Nephron progenitor cell (in vitro differentiated cells): ENCODE measurements at places on chromosomes 1 and 21.
A peak's percentile ranks its signal among the peaks of the same experiment; 100 is the strongest.

DNA sequence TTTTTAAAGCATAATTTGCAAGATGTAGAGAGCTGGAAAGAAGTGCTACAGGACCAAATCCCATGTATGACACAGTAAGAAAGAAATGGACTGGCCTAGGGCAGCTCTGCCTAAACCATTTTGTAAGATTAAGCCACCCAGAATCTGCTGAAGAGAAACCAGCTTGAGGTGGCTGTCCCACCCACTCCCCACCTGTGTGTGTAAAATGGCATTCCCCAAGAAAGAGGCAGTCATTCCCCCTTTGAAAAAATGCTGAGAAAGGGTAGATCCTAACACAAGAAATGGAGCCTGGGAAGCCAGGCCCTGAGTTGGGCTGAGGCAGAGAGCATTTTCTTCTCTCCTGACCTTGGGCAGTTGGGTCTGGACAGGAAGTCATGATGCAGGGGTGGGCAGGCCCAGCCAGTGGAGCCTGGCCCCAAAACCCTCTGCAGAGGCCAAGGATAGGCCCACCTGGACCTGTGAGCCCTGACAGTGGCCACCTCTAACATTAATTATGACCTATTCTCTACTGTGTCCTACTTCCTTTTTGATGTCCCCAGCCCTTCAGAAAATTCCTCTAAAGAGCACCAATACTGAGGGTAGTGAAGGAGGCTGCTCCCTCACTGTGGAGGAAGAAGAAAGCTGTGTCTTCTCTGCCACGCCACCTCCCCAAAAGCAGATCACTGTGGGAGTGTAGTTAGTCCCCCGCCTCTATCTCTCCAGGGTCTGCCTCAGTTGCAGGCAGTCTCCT, 94.0 kb downstream of the EDEM3 start:
- no peaks in the 10 kb centered on the region for H3K36me3 ChIP-seq
- H3K27me3 ChIP-seq: peaks cover 24% of the 10 kb centered on the region
- peaks cover 6% of the 10 kb centered on the region for H3K4me1 ChIP-seq
- H3K27ac ChIP-seq: no peak overlapping the region
- no peak for DNase-seq

- H3K36me3 ChIP-seq: no peaks in the 10 kb centered on the region
- no peaks in the 10 kb centered on the region for H3K4me1 ChIP-seq
- no peak overlapping the region for H3K4me3 ChIP-seq
- DNase-seq: no peak
Measured at GRCh38 chr1:207404849-207405525, 49.1 kb upstream of the CR2 start.

- DNase-seq: no peak
- no peaks in the 10 kb centered on the region for H3K4me1 ChIP-seq
- H3K4me3 ChIP-seq: no peak overlapping the region
- no peak overlapping the region for H3K27ac ChIP-seq
- no peaks in the 10 kb centered on the region for H3K27me3 ChIP-seq
Measured at GRCh38 chr1:187588917-187589316, 760.2 kb downstream of the PLA2G4A start.

DNA sequence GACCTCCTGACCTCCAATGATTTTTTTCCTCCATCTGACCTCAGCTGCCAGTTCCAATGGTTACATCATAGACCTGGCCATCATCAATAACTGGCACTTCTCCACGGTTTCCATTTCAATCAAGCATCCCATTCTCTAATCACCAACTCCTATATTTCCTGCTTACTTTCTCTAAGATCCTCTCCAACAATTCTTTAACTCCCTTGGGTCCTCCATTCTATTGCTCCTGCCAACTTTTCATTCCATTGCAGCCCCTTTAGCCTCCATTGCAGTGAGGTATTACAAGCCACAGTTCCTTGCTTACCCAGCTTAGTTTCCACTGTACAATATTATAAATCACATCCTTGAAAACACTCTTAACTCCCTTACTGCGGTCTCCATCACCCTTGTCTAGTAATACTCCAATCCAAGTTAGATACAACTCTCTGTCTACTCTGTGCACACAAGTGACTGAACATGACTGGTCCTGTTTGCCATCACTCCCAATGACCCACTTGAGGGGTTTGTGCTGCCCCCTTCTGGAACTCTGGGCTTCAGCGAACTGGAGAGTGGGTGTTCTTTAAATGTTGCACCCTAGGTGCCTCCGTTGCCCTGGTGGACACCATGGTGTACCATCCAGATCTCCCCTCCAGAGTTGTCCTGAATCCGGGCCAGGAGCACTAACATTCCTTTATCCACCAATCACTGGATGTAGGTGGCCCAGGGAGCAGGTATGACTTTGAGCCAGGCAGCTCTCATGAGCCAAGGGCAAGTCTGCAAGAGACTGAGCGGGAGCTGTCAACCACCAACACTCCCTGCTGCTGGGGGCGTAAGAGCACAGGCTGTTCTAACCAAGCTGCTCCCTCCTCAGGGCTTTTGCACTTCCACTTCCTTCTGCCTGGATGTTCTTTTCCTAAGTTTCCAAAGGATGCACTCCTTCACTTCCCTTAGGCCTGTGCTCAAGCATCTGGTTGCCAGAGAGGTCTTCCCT, 3.7 kb upstream of the FNDC7 start:
- H3K36me3 ChIP-seq: no peaks in the 10 kb centered on the region
- no peaks in the 10 kb centered on the region for H3K4me1 ChIP-seq
- H3K4me3 ChIP-seq: no peak overlapping the region
- H3K27ac ChIP-seq: no peak overlapping the region
- peaks cover 28% of the 10 kb centered on the region for H3K27me3 ChIP-seq

- peaks cover 6% of the 10 kb centered on the region for H3K4me1 ChIP-seq
- no peaks in the 10 kb centered on the region for H3K36me3 ChIP-seq
- H3K27ac ChIP-seq: no peak overlapping the region
- no peaks in the 10 kb centered on the region for H3K27me3 ChIP-seq
Measured at GRCh38 chr1:240644732-240645131, 32.8 kb upstream of the GREM2 start.

DNA sequence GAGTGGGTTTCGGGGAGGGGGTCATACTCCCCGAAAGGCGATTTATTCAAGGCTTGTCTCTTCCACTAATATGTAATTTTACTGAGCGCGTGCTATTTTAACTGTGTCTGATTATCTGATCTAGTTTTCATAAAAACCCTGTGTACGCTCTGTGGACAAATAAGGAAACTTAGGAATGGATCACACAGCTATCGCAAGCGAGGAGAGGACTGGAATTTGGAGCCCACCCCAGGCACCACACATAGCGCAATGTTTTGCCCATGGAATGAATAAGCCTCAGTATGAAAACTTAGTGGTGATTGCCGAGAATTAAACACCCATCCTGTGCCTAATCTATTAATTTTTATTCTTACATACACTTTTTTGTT, 9.8 kb upstream of the RAB42 start:
- peaks cover 33% of the 10 kb centered on the region for H3K36me3 ChIP-seq
- DNase-seq: no peak
- peaks cover 25% of the 10 kb centered on the region for H3K4me1 ChIP-seq
- H3K27ac ChIP-seq: no peak overlapping the region
- H3K4me3 ChIP-seq: peak overlapping the region; percentile 94

- H3K27ac ChIP-seq: no peak overlapping the region
- H3K4me1 ChIP-seq: peaks cover 35% of the 10 kb centered on the region
- H3K4me3 ChIP-seq: no peak overlapping the region
- DNase-seq: no peak
- H3K36me3 ChIP-seq: peaks cover 3% of the 10 kb centered on the region
- H3K27me3 ChIP-seq: no peaks in the 10 kb centered on the region
Measured at GRCh38 chr1:246450611-246451251, 56.3 kb downstream of the SMYD3 start.

- H3K27me3 ChIP-seq: peaks cover 2% of the 10 kb centered on the region
- H3K4me3 ChIP-seq: no peak overlapping the region
- no peak for DNase-seq
- H3K27ac ChIP-seq: no peak overlapping the region
- peaks cover 29% of the 10 kb centered on the region for H3K36me3 ChIP-seq
Measured at GRCh38 chr1:231702331-231702730, 75.7 kb downstream of the DISC1 start.
